ENCODE measurements at places on chromosomes 5 and 9.
A peak's percentile ranks its signal among the peaks of the same experiment; 100 is the strongest.

GRCh38 chr9:120324996-120325642 is 254.8 kb downstream of the CDK5RAP2 start:
- no peak for DNase-seq

DNA sequence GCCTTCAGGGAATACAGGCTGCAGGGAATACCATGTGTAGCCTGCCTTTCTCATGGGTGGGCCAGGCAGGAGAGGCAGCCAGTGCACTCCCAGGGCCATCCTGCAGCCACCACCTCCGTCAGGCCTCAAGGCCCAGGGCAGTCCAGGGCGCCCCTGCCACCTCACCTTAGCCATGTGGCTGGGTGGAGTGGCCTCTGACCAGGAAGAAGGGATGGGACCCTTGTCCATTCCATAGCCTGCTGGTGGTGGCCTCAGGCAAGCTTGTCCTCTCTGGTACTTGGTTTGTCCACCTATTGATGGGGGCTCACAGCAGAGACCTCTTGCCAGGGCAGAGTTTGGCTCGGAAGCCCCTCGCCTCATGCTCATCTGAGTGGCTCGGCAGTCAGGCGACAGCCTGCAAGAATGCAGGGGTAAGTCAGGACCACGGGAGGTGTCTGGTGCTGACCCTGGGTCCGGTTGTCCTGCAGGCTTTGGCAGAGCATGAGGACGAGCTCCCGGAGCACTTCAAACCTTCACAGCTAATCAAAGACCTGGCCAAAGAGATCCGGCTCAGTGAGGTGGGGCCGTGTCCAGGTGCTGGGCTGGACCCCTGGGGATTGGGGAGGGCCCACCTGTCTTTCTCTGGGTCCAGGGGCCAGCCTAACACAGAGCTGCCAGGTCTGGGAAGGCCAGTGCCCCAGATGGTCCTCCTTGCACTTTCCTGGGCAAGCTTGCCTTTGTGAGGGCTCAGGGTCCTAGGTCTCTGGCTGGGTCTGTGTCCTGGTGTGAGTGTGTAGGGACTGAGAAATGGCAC is 82.9 kb downstream of the PHF2 start:
- DNase-seq: no peak

DNA sequence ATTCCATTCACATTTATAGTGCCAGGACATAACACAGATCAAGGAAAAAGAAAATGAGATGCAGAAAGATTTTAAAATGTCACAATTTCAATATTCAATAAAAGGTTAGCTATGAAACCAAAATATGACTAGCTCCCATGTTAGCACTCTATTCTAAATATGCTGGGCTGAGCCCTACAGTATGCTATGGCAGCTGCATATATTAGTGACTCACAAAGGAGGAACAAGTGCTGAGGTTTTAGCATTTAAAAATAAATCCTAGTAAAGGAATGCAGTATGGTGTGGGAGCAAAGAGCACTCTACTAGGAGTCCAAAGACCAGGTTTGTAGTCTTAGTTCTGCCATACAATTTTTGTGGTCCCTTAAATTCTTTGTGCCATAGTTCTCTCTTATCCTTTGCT is 118.4 kb downstream of the OXCT1 start:
- DNase-seq: no peak

GRCh38 chr5:24331531-24331930 is 313.2 kb downstream of the CDH10 start:
- no peak for DNase-seq

DNA sequence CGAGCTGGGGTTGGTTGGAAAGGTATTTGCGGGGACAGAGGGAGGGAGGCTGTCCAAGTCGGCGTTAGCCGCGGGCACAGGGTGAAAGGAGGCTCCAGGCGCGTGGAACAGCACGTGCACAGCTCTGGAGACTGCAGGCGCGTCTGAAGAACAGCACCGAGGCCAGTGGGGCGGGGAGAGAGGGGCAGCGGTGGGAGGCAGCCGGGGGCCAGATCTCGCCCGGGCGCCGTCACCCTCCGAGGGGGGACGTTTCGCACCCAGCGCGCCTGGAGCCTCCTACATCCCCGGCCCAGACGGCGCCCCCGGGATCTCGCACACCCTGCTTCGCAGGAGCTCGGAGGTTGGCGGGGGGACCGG is 79.6 kb downstream of the NTNG2 start:
- no peak for DNase-seq

GRCh38 chr5:172048539-172049101 is 42.2 kb upstream of the FBXW11 start:
- DNase-seq: no peak

DNA sequence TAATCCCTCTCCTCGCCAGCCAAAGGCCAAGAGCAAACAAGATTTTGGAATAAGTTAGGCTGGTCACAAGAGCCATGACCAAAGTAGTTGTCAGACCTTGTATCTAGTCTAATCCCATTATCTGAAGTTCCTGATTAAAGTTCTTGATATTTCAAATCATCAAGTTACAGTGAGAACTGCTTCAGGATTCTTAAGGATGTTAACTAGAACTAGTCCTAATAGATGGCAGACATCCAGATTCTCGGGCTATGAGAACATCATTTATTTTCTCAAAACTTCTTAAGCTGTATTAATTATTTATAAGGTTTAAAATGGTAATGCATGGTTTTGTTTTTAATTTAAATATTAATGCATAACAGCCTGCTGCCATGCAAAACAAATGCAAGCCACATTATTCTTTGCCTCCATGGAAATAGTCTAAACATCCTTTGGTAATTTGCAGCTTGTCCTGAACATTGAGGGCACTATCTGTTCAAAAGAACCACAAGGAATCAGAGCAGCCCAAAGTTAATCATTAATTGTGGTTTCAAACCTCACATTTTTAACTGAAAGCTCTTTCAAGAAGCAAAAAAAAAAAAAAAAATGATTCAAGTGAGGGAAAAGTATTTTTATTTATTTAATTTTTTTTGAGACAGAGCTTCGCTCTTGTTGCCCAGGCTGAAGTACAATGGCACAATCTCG is 95.1 kb downstream of the TTC39B start:
- peak; percentile 62 for DNase-seq

- no peak for DNase-seq
Measured at GRCh38 chr5:119286511-119287488, 69.0 kb upstream of the TNFAIP8 start.

DNA sequence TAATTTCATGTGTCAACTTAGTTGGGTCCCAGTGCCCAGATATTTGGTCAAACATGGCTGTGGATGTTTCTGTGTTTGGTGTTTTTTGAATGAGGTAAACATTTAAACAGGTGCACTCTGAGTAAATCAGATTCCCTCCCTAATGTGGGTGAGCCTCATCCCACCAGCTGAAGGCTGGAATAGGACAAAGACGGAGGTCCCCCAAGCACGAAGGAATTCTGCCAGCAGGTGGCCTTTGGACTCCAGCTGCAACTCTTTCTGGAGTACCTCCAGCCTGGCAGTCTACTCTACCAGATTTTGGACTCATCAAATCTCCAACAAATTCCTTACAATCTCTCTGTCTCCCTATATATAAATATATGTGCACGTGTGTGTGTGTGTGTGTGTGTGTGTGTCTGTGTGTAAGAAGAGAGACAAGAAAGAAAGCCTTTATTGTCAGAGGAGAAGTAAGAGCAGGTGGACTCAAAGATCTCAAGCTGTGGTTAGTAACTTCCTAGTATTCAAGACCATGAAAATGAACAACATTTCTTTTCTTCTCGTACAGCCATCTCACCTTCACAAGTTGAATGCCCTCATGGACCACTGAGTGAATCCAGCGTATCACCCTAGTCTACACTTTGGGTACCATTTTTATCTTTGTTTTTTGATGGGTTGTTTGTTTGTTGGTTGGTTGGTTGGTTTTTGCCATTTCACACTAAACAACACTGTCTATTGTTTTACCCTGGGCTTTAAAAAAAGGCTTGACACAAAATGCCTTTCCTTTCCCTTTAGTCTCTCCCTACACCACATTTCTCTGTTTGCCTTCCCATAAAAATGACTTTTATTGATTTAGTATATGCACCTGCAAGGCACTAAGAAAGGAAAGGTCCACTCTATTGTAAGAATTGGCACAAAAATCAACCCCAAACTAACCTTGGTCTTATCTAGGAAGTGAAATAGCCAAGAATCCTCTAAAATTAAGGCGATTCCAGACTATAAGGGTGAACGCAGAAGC is 118.7 kb downstream of the TENT4A start:
- DNase-seq: no peak

DNA sequence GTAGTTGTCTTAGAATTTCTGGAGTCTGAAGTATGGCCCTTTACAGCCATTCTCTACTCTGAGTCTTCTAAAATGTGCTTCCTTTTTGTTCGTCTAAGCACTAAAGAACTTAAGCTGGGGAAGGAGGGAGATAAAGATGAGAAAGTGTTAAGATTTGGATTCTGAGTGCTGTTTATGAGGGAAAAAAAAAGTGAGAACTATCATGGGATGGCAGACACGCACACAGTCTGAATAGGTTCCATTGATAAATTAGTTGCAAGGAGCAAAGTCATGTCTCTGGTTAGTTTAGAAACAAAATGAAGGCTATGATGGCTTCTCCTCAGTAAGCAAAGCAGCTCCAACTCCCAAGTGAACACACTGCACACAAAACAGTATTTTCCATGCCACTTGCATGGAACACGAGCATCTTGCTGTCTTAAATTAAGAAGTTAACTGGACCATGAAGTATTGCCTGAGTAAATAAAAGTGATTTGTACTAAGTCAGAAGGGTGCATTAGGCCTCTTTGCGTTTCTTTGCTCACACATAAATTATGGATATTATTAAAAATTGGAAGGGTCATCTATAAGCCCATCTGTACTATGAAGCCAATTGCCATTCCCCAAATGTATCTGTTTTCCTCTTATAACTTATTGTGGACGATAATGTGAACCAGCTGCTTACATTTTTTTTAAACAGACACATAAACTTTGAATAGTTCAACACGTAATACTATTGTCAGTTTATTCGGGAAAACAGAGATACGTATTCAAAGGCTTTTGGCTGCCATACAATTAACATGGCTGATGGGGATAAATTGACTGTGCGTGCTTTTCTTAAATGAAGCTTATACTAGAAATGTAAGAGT is 199.3 kb downstream of the SGCD start:
- DNase-seq: no peak

DNA sequence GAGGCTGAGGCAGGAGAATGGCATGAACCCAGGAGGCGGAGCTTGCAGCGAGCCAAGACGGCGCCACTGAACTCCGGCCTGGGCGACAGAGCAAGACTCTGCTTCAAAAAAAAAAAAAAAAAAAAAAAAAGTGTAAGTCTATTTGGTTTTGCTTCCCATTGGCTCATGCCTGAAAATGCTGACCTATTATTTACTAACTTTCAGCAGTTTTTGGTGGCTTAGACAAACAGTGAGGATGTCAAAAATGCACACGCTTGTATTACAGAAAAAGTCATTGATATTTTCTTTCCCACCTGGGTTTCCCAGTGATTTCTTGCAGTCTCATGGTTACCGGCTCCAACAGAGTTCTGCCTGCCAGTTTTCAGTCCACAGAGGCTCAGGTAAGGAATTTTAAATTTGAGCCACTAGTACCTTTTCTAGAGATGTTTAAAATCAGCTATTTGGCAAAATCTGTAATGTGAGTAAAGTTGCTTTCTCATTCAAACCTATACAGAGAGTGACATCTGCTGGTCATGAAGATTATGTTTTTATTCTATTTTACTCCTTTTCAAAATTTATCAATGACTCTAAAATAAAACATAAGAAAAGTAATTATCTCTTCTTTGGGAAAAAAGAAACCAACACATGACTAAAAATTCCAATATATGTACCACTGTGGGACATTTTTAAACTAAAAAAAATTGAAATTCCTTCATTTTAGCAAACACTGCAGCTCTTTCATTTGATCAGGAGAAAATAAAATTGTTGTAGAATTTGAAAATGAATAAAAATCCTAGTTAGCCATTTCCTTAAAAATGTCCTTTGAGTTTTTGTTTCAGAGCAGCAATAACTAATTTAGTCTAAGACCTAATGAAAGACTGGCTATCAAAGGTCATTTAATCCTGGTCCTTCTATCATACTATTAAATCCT is 8.8 kb downstream of the FAM200C start:
- peak; percentile 42 for DNase-seq

DNA sequence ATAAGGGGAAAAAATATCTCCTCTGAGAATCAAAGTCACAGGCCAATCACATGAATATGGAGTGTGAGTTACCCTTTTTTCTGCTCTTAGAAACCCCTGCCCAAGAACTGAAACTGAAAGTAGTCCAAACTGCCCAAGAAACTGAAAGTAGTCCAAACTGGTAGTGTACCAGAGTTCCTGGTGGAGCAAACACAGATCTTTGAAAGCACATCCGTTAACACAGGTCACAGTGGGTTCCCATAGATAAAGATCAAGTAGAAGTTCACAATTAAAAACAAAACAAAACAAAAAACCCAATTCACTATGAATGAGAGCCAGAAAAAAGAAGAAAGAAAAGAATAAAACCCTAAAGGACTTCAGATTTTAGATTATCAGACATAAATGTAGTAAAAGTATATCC is 332.4 kb upstream of the EFNA5 start:
- peak; percentile 76 for DNase-seq

GRCh38 chr9:121686930-121687541 is 35.6 kb downstream of the DAB2IP start:
- peak; percentile 70 for DNase-seq

DNA sequence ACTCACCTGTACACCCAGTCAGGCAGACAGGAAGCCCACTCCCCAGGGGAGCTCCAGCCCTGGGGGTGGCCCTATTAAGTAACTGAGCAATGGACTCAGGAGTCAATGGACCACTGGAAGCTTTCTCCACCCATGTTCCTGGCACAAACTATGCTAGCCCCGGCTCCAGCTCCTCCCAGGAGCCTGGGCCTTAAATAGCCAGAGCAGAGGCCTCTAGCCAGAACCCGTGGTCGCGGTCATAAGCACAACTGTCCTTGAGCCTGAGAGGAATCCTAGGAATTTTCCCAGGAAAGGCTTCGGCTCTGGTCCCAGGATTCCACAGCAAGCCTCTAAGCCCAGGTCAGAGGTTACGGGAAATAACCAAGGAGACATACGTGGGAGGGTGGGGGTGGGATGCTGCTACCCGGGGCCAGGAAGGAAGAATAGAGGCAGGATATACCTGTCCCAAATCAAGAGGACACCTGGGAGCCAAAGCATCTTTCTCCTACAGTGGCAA is 5.5 kb downstream of the SEPTIN8 start:
- DNase-seq: peak; percentile 50

DNA sequence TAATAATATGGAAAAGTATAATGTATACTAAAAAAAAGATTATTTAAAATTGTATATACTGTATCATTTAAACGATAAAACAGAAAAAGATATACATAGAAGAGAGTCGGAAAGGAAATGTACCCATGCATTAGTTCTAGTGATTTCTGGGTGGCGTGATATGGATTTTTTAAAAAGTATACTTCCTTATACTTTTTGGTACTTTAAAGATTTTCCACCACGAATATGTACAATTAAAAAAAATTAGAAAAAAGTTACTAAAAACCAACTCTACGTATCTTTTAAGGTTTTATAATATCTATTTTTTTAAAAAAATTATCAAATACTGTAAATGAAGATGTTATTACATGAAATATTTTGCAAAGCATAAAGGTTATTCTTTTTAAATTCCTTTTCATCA is 12.3 kb downstream of the PHF19 start:
- no peak for DNase-seq

- DNase-seq: no peak
Measured at GRCh38 chr5:76841361-76841760, 8.5 kb upstream of the S100Z start.

- DNase-seq: no peak
Measured at GRCh38 chr5:133924221-133924920, 44.1 kb downstream of the C5orf15 start.

All from astrocyte of the spinal cord (primary cell).